ENCODE measurements at places on chromosomes 5 and 9.

GRCh38 chr5:131994090-131994489 lies 17.4 kb downstream of the ACSL6 start:
- DNase-seq = no peak

GRCh38 chr9:7003861-7004260 lies 246.1 kb downstream of the KDM4C start:
- DNase-seq = no peak

GRCh38 chr9:111179577-111179976 lies 141.3 kb upstream of the LPAR1 start:
- DNase-seq = no peak

- no peak for DNase-seq
These were observed 49.3 kb upstream of the SYNPO start for GRCh38 chr5:150590979-150591695.

GRCh38 chr5:218457-219291 lies 554 bp downstream of the SDHA start:
- no peak for DNase-seq
